ENCODE measurements at places on chromosomes 2 and 18. TPM values are rescaled to one million over a fixed set of nuclear protein-coding genes. Genes with fewer than 3 reads are reported as not detected.

DNA sequence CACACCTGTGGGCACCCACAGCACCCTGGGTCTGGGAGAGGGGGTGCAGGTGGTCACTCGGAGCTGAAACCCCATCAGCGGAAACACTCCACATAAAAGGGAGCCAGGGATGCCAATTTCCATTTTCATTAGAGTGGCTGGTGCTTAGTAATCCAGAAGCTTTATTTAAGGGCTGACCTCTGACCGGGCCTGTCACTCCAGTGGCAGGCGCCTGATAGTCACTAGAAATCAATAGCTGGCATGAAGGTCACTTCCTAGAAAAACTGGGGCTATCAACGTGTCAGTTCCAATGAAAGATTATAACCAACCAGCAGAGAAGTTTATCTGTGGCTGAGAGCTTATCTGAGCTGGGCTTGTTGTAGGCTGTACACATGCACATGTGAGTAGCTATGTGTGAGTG, 333.7 kb upstream of the SKOR2 start:
- no peak for DNase-seq

DNA sequence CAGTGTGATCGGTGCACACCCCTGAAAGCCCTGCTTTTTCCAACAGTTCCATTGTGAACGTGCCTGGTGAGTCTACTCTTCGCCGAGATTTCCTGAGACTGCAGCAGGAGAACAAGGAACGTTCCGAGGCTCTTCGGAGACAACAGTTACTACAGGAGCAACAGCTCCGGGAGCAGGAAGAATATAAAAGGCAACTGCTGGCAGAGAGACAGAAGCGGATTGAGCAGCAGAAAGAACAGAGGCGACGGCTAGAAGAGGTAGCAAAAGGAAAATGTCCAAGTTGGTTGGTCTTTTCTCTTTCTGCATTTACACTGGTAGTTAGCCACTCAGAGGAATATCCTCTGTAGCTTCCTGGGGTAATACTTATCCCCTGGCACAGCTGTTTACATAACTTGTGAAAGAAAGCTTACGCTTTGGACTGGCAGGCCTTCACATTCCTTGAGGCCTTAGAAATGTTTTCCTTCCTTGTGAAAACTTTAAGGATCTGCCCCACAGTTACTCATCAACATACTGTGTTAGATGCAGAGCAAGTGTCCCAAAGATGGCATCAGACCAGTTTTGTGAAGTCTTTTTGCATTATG, 146.6 kb downstream of the MAP4K4 start:
- no peak for DNase-seq

GRCh38 chr2:201852878-201853415, 46.6 kb downstream of the CDK15 start:
- DNase-seq, result no peak

DNA sequence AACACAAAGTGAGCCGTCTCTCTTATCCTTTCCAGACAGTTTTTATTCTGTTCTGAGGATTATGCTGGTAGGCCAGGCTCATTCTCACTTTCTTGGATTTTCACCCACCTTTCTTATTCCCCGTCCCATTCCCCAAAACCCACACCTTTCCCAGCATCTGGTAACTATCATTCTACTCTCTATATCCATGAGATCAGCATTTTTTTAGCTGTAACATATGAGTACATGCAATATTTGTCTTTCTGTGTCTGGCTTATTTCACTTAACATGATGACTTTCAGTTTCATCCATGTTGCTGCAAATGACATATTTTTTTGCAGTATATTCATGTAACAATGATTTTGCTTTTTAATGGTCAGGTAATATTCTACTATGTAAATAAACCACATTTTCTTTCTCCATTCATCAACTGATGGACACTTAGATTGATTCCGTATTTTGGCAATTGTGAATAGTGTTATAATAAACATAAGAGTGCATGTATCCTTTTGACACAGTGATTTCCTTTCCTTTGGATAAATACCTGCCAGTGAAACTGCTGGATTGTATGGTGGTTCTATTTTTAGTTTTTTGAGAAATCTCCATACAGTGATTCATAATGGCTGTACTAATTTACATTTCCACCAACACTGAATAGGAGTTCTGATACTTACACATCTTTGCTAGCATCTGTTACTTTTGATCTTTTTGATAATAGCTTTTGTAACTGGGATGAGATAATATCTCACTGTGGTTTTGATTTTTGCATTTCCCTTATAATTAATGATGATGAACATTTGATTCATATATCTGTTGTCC, 289.3 kb downstream of the RPRM start:
- DNase-seq, result no peak

GRCh38 chr2:235264512-235264911, 229.3 kb upstream of the AGAP1 start:
- no peak for DNase-seq

- DNase-seq, result no peak
Observed at GRCh38 chr2:239470151-239470900, 69.5 kb upstream of the HDAC4 start.

- DNase-seq, result peak; percentile 64
Observed at GRCh38 chr2:144364944-144365738, 154.8 kb downstream of the ZEB2 start.

DNA sequence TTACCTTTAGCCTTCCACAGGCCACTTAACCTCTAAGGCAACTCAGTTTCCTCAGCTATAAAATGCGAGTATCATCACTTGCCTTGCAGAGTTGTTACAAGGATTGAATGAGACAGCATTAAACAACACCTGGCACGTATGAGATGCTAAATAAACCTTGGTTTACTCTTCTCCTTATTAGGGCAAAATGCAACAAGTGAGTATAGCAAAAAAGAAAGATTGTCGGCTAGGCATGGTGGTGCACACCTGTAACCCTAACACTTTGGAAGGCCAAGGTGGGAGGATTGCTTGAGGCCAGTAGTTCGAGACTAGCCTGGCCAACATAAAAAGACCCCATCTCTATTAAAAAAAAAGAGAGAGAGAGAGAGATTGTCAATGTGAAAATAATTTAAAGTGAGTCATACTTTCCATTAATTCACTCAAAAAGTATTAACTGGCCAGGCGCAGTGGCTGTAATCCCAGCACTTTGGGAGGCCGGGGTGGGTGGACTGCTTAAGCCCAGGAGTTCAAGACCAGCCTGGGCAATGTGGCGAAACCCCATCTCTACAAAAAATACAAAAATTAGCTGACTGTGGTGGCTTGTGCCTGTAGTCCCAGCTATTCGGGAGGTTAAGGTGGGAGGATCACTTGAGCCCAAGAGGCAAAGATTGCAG, 8.0 kb downstream of the ATAD2B start:
- DNase-seq, result no peak

GRCh38 chr18:37497853-37498518, 67.6 kb downstream of the CELF4 start:
- no peak for DNase-seq

- no peak for DNase-seq
Observed at GRCh38 chr2:37871456-37872191, 53.5 kb upstream of the RMDN2 start.

DNA sequence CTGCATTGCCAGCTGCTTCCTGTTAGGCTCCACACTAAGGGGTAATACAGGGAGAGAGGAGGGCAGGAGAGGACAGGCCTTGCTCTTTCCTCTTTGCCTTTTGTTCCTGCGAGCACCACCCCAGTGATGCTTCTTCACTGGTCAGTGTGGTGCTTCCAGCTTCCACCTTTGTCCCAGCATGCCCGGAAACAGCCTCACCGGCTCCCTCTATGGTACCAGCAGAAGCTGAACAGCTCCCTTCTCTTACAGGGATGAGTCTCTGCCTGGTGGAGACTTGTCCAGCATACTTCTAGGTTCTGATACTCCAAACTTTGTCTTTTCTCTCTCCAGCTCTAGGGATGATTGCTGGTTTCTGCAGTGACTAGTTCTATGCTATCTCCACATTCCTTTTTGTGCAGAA, 413.3 kb downstream of the TSN start:
- DNase-seq, result no peak

GRCh38 chr2:224778474-224778877, 62.3 kb upstream of the CCDC195 start:
- peak; percentile 67 for DNase-seq

DNA sequence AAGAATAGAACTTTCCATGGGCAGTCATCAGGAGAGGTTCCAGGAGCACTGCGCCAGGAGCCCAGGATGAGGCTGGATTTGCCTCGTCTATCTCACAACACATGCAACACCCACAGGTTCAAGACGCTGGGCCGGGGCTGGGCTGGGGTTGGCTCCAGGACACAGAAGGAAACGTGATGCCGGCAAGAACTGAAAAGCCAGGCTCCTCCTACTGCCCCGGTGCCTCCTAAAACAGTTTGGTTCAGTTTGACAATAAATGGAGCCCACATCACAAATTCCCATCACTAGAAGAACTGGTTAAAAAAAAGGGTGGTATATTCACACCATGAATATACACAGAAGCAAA, 75.9 kb downstream of the INHBB start:
- no peak for DNase-seq

- DNase-seq, result no peak
Observed at GRCh38 chr18:56389190-56389589, 249.2 kb downstream of the TXNL1 start.

DNA sequence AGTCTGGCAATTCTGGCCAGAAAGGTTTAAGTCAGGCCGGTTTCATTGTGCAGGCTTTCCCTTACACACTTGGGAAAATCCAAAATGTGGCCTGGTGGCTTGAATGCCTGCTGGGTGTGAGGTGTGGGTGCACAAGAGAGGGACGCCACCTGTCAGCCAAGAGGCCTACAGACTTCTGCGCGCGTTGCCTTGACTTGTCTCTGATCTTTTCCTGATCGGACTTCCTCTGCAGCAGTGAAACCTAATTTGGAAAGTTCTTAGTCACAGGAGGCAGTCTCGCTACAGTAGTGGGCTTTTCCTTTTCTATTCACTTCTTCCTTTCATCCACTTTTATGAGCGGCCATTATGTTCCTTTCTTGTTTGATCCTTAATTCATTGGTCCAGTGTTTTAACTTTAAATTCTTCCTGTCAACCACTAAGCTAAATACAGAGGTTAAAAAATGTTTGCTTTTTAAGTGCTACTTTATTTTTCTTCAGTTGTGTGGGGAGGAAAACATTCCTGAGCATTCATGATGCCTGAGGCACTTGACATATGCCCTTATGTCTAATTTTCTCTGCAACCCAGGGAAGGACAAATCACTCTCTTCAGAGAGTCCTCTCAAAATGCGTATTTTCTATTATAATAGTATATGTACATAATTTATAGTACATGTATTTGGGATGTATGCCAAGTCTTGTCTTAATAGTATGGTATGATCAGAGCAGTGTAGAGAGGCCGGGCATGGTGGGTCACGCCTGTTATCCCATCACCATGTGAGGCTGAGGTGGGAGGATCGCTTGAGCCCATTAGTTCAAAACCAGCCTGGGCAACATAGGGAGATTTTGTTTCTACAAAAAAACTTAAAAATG, 128.9 kb downstream of the WDSUB1 start:
- no peak for DNase-seq

DNA sequence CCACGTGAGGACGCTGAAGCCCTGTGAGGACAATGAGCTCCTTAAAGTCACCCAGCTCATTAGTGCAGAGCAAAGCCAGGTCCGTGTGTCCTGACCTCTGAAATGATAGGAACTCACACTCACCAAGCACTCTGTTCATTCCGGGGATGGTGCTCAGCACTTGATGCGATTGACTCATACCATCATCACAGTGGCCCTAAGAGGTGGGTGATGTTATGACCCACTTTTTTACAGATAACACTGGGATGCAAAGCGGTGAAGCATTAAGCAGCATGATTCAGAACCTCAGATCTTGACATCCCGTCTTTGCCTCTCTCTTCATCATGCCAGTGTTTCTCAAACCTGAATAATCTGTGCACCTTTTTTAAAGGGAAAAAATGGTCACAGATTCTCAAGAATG, 234.8 kb downstream of the ALPK2 start:
- no peak for DNase-seq

DNA sequence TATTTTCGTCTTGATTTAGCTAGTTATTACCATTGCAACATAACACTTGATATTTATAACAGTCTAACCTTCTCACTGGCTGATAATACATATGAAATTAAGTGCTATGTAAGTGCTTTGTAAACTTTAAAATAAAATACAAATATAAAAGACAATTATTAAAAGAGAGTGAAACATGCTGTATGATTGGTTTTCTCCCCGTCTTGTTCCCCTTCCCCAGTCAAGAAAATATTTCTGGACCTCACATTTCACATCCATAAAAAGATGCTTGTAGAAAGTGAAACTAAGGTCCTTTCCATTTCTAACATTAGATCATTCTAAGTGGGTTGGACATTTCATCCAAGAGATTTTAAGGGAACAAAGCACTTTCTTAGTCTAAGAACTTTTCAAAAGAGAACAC, 310.2 kb upstream of the LRATD1 start:
- DNase-seq, result no peak

GRCh38 chr2:65700720-65701119, 268.3 kb upstream of the SPRED2 start:
- DNase-seq, result no peak

DNA sequence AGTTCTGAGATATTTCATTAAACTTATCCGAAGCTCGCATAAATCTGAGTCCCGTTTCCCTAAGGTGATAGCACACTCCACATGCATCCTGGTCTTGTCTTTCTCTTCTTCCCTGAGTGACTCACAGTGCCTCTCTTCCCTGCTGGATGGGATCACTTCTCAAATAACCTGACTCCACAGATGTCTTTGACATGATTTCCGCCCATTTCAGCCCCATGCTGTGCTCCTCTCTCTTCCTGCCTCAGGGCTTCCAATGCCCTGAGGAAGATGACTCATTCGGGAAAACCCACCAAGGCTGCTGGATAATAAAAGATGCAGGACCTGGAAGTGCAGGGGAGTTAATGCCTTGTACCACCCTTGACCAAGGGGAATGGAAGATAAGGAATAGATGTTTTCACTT, 441.7 kb upstream of the SOX11 start:
- DNase-seq, result no peak

GRCh38 chr2:106342831-106343251, 125.4 kb downstream of the RGPD3 start:
- no peak for DNase-seq

DNA sequence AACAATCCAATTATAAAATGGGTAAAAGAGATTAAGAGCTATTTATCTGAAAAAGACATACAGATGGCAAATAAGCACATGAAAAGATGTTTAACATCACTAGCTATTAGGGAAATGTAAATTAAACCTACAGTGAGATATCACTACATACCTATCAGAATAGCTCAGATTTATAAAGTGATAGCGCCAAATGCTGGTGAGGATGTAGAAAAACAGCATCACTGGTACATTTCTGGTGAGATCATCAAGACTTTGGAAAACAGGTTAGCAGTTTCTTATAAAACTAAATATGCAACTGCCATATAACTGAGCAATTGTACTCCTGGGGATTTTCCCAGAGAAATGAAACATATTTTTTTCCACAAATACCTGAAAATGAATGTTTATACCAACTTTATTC, 100.4 kb downstream of the ACOXL start:
- no peak for DNase-seq

- no peak for DNase-seq
Observed at GRCh38 chr2:74844752-74845151, 10.8 kb downstream of the HK2 start.

- DNase-seq, result no peak
Observed at GRCh38 chr2:24076849-24077534, 866 bp upstream of the SF3B6 start.

Gene LYPD6
- not detected for total RNA-seq

Gene TEKT4
- total RNA-seq, result not detected

Gene BOLL
- total RNA-seq, result not detected

Gene DSG3
- not detected for total RNA-seq

Gene GRHL1
- 1.4 TPM for total RNA-seq

Gene CFAP221
- not detected for total RNA-seq

Gene TTR
- total RNA-seq, result not detected

Data from natural killer cell treated with Interleukin-12 subunit alpha and Interleukin-12 subunit beta and Interleukin-15 and Interleukin-18, amount 100 ng/mL, for 72 hours (primary cell).